ENCODE measurements at places on chromosomes 4 and X.
A peak's percentile ranks its signal among the peaks of the same experiment; 100 is the strongest.

DNA sequence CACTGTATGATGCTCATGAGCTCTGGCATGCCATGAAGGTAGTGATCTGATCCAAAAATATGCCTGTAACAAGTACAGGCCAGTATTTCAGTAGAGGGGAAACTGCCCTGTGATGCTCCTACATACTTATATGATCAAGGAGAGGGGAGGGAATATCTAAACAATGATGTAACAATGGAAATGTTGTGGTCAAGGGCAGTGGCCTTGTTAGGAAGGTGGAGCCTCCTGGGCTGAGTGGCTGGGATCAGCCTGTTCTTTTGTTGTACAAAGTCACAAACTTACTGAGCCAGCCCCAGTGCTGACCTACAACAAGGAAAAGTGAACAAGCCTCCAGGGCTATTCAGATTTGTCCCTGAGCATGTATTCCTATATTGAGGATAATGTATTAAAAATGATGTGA is 70.3 kb downstream of the ANXA10 start:
- no peak for DNase-seq

- DNase-seq, result no peak
These were observed 16.0 kb upstream of the ERCC6L start for GRCh38 chrX:72254816-72255215.

- no peak for DNase-seq
These were observed 12.4 kb downstream of the DDX53 start for GRCh38 chrX:23012162-23012561.

GRCh38 chr4:109183931-109184490 is 118.4 kb downstream of the COL25A1 start:
- DNase-seq, result no peak

- no peak for DNase-seq
These were observed 13.3 kb downstream of the ADRA2C start for GRCh38 chr4:3779509-3779908.

- DNase-seq, result no peak
These were observed 26.0 kb downstream of the FHDC1 start for GRCh38 chr4:152962150-152962549.

DNA sequence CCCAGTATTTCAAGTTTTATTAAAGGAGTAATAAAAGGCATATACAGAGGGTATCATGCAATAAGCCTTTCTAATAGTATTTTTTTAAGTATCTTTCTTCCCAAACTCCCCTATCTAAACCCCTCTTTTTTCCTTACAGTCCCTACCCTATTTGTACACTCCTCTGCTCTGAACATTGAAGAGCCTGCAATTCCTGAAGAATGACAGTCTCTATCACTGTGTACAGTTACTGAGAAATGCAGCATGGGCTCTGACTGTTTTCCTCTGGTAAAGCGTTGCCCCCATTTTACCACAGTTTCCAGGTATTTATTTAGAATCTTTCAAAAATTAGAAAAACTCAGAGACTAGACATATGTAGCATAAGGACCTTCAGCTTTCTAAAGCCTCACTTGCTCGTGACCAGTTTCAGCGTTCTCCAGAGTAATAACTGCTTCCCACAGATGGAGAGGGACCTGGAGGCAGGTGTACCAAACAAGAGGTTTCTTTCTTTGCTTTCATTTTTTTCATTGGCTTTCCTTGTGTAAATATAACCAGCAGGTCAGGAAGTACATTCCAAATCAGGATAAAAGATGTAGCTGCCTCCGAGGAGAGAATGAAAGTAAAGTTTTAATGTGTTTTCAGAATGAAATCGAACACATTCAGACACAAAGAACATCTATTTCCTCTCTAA is 230.8 kb downstream of the CFAP299 start:
- no peak for DNase-seq

- peak; percentile 35 for DNase-seq
These were observed 68.7 kb downstream of the NSD2 start for GRCh38 chr4:1939664-1940509.

DNA sequence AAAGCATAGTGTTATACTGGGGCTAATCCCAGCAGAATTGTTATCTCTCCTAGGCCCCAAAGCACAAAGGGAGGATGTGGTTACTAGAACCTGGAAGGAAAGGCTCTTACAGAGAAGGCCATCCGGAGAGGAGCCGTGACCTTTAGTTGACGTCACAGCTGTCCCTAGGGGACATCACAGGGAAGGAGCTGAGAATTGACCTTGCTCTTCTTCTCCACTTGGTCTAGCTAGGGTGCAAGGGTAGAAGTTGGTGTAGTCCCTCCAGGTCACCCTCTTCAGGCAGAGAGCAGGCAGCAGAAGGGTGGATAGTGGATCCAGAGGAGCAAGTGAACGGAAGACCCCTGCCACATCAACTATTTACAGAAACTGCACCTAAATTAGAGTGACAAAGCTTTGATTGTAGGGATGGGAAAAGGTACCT is 22.8 kb upstream of the FGF2 start:
- no peak for DNase-seq

DNA sequence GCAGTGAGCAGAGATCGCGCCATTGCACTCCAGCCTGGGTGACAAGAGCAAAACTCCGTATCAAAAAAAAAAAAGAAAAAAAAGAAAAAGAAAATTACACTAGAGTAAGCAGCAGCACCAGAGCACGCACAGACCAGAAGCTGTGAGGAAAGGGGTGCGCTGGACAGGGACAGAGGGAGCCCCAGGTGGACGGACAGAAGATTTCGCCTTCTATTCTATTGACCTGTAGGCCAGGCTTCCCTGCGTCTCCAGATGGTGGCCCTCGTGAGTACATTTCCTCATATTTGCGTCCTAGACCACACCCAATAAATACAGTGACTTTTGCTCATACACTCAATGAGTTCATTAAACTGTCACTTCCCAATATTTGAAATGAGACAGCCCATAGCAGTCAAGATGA is 19.1 kb downstream of the MTNR1A start:
- DNase-seq, result no peak

- no peak for DNase-seq
These were observed 26.1 kb downstream of the PDGFC start for GRCh38 chr4:156945532-156945931.

- peak; percentile 57 for DNase-seq
These were observed 218.7 kb downstream of the BMPR1B start for GRCh38 chr4:94976371-94977011.

GRCh38 chr4:185722029-185722316 is 90.0 kb downstream of the SORBS2 start:
- no peak for DNase-seq

- no peak for DNase-seq
These were observed 222.7 kb downstream of the CHIC2 start for GRCh38 chr4:53841711-53842110.

DNA sequence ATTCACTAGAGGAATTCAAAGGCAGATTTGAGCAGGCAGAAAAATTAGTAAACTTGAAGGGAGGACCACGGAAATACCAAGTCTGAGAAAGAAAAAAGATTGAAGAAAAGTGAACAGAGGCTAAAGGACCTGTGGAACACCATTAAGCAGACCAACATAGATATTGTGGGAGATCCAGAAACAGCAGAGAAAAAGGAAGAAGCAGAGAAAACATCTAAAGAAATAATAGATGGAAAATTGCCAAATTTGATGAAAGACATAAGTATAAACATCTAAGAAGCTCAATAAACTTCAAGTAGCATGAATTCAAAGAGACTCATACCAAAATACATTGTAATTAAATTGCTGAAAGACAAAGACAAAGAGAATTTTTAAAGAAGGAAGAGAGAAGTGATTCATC is 31.0 kb downstream of the ADAMTS3 start:
- DNase-seq, result no peak

GRCh38 chr4:177403746-177404145 is 38.5 kb downstream of the AGA start:
- no peak for DNase-seq

DNA sequence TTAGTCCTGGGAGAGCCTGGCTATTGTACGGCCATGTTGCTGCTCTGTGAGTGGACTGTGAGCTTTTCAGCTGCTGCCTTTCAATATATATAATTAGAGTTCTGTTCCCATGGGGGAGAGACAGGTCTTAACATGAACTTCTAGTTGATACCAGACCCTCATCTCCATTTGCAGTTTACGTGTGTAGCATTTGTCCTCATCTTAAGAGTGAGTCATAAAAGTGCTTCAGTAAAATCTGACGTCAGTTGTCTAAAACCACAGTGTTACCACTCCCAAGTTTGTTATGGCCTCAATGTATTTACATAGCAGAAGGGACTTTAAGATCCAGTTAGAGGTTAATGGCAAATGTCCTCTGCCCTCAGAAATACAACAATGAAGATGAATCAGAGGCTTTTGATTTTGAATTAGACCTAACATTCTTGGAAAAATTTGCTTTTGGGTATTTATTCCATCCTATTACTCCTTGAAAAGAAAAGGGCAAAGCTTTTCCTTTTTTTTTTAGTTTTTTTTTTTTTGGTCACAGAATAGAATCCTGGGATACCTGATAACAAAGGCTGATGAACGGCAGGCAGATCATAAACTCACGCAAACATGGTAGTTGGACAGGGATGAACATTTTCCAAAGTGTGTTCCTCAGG is 38.6 kb downstream of the PHOX2B start:
- no peak for DNase-seq

GRCh38 chr4:84826681-84827080 is 139.8 kb downstream of the WDFY3 start:
- no peak for DNase-seq

- no peak for DNase-seq
These were observed 4.9 kb downstream of the ELF2 start for GRCh38 chr4:139171876-139172691.

DNA sequence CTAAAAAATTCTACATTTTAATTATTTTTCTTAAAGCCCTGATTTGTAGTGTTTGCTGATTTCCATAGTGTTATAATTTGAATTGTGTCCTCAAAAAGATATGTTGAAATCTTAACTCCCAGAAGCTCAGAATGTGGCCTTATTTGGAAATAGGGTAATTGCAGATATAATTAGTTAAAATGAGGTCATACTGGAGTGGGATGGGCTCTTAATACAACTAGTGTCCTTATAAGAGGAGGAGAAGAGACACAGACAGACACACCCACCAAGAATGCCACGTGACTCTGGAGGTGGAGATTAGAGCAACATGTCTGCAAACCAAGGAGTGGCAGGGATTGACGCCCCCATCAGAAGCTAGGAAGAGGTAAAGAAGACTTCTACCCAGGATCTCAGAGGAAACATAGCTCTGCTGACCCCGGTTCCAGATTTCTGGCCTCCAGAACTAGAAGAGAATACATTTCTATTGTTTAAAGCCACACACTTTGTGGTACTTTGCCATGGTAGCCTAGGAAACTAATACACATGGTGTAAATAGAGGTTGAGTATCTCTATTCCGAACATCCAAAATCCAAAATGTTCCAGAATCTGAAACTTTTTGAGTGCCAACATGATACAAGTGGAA is 70.5 kb upstream of the IRF2 start:
- no peak for DNase-seq

DNA sequence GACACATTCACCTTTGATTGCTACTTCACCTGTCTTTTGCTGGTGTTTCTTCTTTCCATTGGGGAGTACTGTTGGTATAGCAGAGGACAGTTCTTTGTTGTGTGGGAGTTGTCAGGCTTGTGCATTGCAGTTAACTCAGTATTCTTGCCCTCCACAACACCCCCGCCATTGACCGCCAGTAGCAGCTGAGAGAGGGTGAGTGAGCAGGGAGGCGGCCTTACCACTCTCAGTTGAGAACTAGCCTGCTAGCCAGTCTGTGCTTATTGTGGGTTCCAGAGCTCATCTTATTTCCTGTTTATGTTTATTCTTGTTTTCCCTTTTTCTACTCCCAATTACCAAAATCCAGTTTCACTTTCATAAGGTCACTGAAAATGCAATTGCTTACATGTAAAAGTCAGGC is 52.2 kb downstream of the STIM2 start:
- no peak for DNase-seq

GRCh38 chr4:24453951-24454350 is 130.4 kb downstream of the DHX15 start:
- DNase-seq, result no peak

- no peak for DNase-seq
These were observed 16.5 kb downstream of the TBC1D14 start for GRCh38 chr4:6926081-6926480.

- no peak for DNase-seq
These were observed 191.9 kb downstream of the FBXW7 start for GRCh38 chr4:152344001-152344400.

- no peak for DNase-seq
These were observed 8.6 kb downstream of the GALNT7 start for GRCh38 chr4:173177232-173177631.

DNA sequence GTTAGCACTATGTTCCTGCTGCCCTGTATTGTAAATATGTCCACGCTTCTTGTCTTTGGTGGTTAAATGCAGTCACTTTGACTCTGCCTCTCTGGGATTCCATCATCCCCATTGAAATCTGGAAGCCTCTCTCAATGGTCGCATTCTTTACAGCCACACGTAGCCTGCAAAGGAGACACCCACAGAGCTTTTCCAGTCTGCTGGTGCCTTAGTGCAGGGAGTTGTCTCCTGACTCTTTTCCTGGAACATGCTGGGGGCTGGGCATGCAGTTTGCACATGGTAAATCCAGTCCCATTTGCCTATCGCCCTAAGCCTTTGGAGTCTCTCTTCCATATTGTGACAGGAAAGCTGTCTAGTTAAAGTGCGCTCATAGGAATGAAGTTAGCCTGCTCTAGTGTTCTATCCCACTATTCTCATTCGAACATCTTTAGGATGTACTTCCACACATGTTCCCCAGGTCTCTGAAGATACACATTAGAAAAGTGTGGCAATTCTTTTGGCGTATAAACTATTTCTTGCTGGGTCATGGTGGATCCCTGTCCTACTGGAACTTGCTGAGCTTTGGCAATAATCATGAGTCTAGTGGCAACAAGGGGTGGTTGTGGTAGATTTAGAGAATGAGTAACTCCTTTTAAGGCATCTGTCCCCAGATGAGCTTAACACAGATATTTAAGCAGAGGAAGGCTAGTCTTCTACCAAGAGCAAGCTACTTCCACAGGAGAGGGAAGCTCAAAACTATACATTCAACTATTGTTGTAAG is 33.7 kb downstream of the COQ2 start:
- DNase-seq, result no peak

DNA sequence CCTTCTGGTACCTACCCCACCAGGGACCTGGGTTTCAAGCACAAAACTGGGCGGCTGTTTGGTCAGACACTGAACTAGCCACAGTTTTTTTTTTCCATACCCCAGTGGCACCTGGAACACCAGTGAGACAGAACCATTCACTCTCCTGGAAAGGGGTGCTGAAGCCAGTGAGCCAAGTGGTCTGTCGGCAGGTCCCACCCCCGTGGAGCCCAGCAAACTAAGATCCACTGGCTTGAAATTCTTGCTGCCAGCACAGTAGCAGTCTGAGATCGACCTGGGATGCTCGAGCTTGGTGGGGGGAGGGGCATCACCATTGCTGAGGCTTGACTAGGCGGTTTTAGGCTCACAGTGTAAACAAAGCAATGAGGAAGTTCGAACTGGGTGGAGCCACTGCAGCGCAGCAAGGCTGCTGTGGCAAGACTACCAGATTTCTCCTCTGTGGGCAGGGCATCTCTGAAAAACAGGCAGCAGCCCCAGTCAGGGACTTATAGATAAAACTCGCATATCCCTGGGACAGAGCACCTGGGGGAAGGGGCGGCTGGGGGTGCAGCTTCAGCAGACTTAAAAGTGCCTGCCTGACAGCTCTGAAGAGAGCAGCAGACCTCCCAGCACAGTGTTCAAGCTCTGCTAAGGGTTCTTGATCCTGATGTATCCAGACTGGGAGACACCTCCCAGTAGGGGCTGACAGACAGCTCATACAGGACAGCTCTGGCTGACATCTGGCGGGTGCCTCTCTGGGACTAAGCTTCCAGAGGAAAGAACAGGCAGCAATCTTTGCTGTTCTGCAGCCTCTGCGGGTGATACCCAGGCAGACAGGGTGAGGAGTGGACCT is 223.0 kb downstream of the COX18 start:
- no peak for DNase-seq

GRCh38 chr4:86122404-86122803 is 237.4 kb downstream of the MAPK10 start:
- no peak for DNase-seq

All from GM04504 (cell line).